Activated CD4-positive, alpha-beta T cell treated with anti-CD3 and anti-CD28 coated beads for 36 hours (primary cell): ENCODE measurements at places on chromosomes 6 and 20. TPM values are rescaled to one million over a fixed set of nuclear protein-coding genes. Genes with fewer than 3 reads are reported as not detected.

GRCh38 chr6:44268095-44268628 lies 2.1 kb upstream of the TMEM151B start:
- DNase-seq = peak; percentile 76
- no peak overlapping the region for H3K27ac ChIP-seq
- peaks cover 40% of the 10 kb centered on the region for H3K4me1 ChIP-seq
- no peak overlapping the region for H3K4me3 ChIP-seq
- H3K36me3 ChIP-seq = peaks cover 5% of the 10 kb centered on the region

GRCh38 chr20:41172296-41173140 lies 35.2 kb downstream of the PLCG1 start:
- no peak overlapping the region for H3K4me3 ChIP-seq
- peak overlapping the region; percentile 65 for H3K27ac ChIP-seq
- H3K27me3 ChIP-seq = no peaks in the 10 kb centered on the region
- peak; percentile 6 for DNase-seq
- H3K4me1 ChIP-seq = peaks cover 6% of the 10 kb centered on the region

GRCh38 chr6:150203378-150203777 lies 60.5 kb downstream of the PPP1R14C start:
- no peak overlapping the region for H3K27ac ChIP-seq
- H3K4me3 ChIP-seq = no peak overlapping the region
- no peaks in the 10 kb centered on the region for H3K4me1 ChIP-seq
- DNase-seq = no peak
- peaks cover 10% of the 10 kb centered on the region for H3K27me3 ChIP-seq
- H3K36me3 ChIP-seq = no peaks in the 10 kb centered on the region

DNA sequence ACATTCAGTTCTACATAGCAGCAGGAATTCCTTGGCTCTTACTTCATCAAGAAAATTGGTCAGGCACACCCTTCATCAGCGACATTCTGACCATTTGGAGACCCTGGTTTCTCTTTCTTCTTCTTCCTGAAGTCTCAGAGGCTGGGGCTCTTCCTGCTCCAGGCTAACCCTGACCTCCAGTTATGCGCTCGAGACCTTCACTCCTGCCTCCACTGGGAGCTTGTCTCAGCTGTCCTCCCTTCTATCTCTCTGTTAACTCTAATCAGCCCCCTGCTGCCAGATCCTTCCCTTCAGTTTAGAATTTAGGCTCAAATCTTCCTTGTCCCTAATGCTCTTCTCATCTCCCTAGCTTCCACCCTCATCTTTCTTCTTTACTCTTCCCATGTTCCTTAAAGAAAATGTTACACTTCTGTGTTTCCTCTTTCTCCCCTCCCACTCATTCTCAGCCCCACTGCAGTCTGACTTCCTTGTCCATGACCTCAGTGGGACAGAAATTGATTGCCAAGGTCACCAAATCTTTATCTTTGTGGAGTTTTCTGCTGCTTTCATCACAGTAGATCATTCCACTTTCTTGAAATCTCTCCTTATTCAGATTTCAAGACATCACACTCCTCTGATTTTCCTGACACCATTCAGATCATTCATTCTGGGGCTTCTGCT lies 8.4 kb upstream of the HLA-DOA start:
- DNase-seq = no peak
- no peaks in the 10 kb centered on the region for H3K27me3 ChIP-seq
- peaks cover 23% of the 10 kb centered on the region for H3K4me1 ChIP-seq
- H3K27ac ChIP-seq = peak overlapping the region; percentile 6
- H3K36me3 ChIP-seq = no peaks in the 10 kb centered on the region

SASH1 gene
- total RNA-seq = 0.46 TPM

DNA sequence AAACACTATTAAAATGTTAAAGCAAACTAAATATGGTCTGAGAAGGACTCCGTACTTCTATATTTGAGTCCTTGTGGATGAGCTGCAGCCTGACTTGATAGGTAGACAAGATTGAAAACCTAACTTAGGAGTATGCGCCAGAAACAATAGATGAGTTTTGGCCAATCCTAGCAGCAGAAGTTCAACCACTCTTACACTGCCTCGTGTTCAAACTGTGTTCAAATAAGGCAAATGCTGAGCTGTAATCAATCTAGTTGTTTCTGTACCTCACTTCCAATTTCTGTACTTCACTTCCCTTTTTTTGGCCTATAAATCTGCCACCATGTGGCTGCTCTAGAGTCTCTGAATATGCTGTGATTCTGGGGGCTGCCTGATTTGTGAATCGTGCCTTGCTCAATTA lies 13.2 kb upstream of the SERINC1 start:
- DNase-seq = no peak
- H3K27ac ChIP-seq = no peak overlapping the region
- H3K4me1 ChIP-seq = no peaks in the 10 kb centered on the region
- H3K27me3 ChIP-seq = no peaks in the 10 kb centered on the region

GRCh38 chr6:125789167-125789566 lies 1.6 kb upstream of the NCOA7 start:
- peak overlapping the region; percentile 96 for H3K4me3 ChIP-seq
- peak overlapping the region; percentile 95 for H3K27ac ChIP-seq
- peaks cover 46% of the 10 kb centered on the region for H3K4me1 ChIP-seq
- H3K27me3 ChIP-seq = no peaks in the 10 kb centered on the region
- H3K36me3 ChIP-seq = peaks cover 27% of the 10 kb centered on the region

DNA sequence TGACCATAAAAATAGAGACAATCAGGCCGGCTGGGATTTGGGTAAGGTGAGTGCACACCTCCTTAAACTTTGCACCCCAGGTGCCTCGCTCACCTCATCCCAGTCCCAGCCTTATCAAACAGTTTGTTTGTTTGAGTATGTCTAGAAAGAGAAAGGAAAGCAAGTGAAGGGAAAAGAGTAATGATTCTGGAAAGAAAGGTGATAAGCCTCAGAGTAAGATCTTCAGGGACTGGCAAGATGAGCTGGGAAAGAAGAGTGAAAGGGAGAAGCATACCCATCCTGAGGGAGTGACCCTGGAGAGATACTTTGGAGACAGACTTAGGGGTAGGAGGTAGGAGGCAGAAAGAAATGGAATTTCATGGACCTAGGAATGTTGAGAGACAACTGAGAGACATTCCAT lies 1.7 kb downstream of the TAP2 start:
- H3K36me3 ChIP-seq = peaks cover 79% of the 10 kb centered on the region
- DNase-seq = no peak
- H3K4me3 ChIP-seq = peak overlapping the region; percentile 89
- peaks cover 86% of the 10 kb centered on the region for H3K4me1 ChIP-seq
- no peaks in the 10 kb centered on the region for H3K27me3 ChIP-seq

HLA-DMA gene
- 11.8 TPM for total RNA-seq

DNA sequence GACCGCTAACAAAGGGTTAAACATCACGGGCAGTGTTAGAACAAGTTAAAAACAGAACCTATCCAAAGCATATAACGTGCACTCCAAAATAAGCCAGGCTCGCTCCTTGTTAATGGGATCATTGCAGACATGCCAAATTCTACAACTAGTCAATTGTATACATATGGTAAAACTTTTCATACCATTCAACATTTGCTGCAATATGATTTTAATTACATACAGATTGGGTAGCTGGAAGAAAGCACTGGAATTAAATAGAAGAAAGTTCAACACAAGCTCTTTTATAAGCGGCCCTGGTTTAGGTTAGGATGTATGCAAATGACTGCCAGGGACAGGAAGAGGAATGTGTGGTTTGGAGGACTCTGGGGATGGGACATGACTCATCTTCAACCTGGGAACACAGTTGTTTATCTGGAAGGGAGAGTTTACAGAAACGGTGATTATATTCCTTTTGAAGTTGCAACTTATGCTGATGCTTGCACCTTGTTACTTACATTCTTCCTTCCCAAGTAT lies 62.5 kb upstream of the TIAM2 start:
- no peak for DNase-seq
- no peaks in the 10 kb centered on the region for H3K27me3 ChIP-seq
- no peak overlapping the region for H3K27ac ChIP-seq
- no peak overlapping the region for H3K4me3 ChIP-seq
- H3K36me3 ChIP-seq = no peaks in the 10 kb centered on the region

GRCh38 chr20:60362531-60362930 lies 404.3 kb downstream of the CDH26 start:
- no peak overlapping the region for H3K27ac ChIP-seq
- H3K4me1 ChIP-seq = no peaks in the 10 kb centered on the region
- no peak overlapping the region for H3K4me3 ChIP-seq
- H3K36me3 ChIP-seq = no peaks in the 10 kb centered on the region

CRIP3 gene
- 1.8 TPM for total RNA-seq

TBXT gene
- total RNA-seq = not detected

SPO11 gene
- total RNA-seq = not detected

HS3ST5 gene
- not detected for total RNA-seq

- no peaks in the 10 kb centered on the region for H3K4me1 ChIP-seq
- no peak overlapping the region for H3K27ac ChIP-seq
- no peak for DNase-seq
- H3K36me3 ChIP-seq = no peaks in the 10 kb centered on the region
- peaks cover 3% of the 10 kb centered on the region for H3K27me3 ChIP-seq
These were observed 186.2 kb downstream of the EPM2A start for GRCh38 chr6:145548933-145549648.

DNA sequence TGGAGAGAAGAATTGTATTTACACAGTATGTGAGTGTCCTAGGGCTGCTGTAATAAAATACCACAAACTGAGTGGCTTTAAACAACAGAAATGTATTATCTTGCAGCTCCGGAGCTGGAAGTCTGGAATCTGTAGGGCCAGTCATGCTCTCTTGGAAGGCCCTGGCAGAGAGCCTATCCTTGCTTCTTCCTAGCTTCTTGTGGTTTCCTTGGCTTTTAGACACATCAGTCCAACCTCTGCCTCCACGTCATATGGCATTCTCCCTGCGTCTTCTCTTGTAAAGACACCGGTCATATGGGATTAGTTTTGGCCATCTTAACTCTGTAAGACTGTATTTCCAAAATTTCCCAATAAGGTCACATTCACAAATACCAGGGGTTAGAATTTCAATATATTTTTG lies 10.8 kb downstream of the FNDC1 start:
- DNase-seq = no peak
- peaks cover 9% of the 10 kb centered on the region for H3K4me1 ChIP-seq
- H3K27ac ChIP-seq = no peak overlapping the region

DNA sequence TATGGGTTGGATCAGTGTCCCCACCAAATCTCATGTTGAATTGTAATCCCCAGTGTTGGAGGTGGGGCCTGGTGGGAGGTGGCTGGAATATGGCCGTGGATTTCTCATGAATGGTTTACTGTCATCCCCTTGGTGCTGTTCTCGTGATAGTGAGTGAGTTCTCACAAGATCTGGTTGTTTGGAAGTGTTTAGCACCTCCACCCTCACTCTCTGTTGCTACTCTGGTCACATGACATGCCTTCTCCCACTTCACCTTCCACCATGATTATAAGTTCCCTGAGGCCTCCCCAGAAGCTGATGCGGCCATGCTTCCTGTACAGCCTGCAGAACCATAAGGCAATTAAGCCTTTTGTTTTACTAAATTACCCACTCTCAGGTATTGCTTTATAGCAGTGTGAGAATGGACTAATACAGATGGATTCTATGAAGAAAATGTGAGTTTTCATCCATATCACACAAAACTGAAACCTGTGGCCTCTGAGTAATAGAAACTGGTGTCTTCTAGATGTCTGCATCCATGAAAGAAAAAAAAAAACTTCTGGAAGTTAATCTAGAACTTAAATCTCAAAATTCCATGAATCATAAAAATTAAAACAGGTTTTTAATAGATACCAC lies 39.3 kb downstream of the MBOAT1 start:
- no peak overlapping the region for H3K4me3 ChIP-seq
- DNase-seq = peak; percentile 6
- peaks cover 3% of the 10 kb centered on the region for H3K36me3 ChIP-seq
- H3K27me3 ChIP-seq = no peaks in the 10 kb centered on the region
- peaks cover 44% of the 10 kb centered on the region for H3K4me1 ChIP-seq
- H3K27ac ChIP-seq = peak overlapping the region; percentile 38

DNA sequence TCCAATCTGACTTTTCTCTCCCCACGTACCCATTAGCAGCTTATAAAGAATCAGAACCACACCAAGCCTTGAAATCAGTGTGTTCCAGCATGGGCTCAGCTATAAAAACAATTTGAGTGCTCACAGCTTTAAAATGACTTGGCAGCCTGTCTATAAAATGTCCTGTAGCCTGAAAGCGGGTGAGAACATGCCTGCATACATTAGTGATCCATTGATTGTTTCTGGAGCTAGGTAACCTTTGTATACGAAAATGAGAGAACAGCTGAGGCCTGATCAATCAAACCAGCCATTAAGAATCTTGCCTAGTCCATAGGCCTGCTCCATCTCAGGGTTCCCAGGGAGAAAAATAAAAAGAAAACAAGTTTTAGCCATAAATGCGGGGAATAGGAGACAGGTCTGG lies 245.8 kb upstream of the SULF2 start:
- H3K4me1 ChIP-seq = no peaks in the 10 kb centered on the region
- H3K27ac ChIP-seq = no peak overlapping the region
- no peaks in the 10 kb centered on the region for H3K36me3 ChIP-seq
- H3K4me3 ChIP-seq = no peak overlapping the region
- no peak for DNase-seq

SEL1L2 gene
- total RNA-seq = not detected

DNA sequence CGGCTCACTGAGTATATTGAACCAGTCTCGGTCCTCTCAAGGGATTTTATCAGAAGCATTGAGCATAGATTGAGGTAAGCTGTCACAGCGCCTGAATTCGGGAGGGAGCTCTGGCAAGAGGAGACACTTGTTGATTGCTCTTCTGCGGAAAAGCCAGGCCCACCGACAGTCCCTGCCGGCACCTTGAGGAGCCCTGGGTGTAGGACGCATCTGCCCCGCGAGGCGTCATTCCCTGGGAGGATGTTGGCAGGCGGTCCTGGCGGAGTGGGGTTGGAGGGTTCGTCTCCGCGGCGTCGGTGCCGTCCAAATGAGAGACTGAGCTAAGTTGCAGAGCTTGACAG lies 843 bp downstream of the FBXO9 start:
- peaks cover 9% of the 10 kb centered on the region for H3K36me3 ChIP-seq
- no peaks in the 10 kb centered on the region for H3K27me3 ChIP-seq
- H3K4me1 ChIP-seq = peaks cover 51% of the 10 kb centered on the region
- peak; percentile 64 for DNase-seq
- peak overlapping the region; percentile 97 for H3K4me3 ChIP-seq
- peak overlapping the region; percentile 83 for H3K27ac ChIP-seq

CLVS2 gene
- not detected for total RNA-seq

GRCh38 chr6:158448856-158449255 lies 111.0 kb upstream of the TMEM181 start:
- no peak overlapping the region for H3K4me3 ChIP-seq
- peaks cover 14% of the 10 kb centered on the region for H3K36me3 ChIP-seq
- no peak overlapping the region for H3K27ac ChIP-seq
- H3K4me1 ChIP-seq = no peaks in the 10 kb centered on the region
- H3K27me3 ChIP-seq = no peaks in the 10 kb centered on the region

- no peaks in the 10 kb centered on the region for H3K36me3 ChIP-seq
- no peaks in the 10 kb centered on the region for H3K4me1 ChIP-seq
- no peak overlapping the region for H3K27ac ChIP-seq
These were observed 349.3 kb downstream of the SOX4 start for GRCh38 chr6:21942897-21943296.

EDEM2 gene
- total RNA-seq = 18.2 TPM

TFAP2C gene
- not detected for total RNA-seq

GRCh38 chr20:53842301-53843099 lies 227.9 kb downstream of the BCAS1 start:
- H3K27me3 ChIP-seq = no peaks in the 10 kb centered on the region
- H3K4me3 ChIP-seq = no peak overlapping the region
- peaks cover 2% of the 10 kb centered on the region for H3K36me3 ChIP-seq
- peak; percentile 53 for DNase-seq
- peak overlapping the region; percentile 94 for H3K27ac ChIP-seq

FRK gene
- total RNA-seq = 0.02 TPM

ASIP gene
- not detected for total RNA-seq

GRCh38 chr6:150720774-150721233 lies 121.1 kb downstream of the PLEKHG1 start:
- peak; percentile 19 for DNase-seq
- peaks cover 16% of the 10 kb centered on the region for H3K4me1 ChIP-seq
- no peak overlapping the region for H3K27ac ChIP-seq

GRCh38 chr6:44084231-44085014 lies 42.8 kb downstream of the MRPL14 start:
- no peak for DNase-seq
- H3K4me1 ChIP-seq = no peaks in the 10 kb centered on the region
- H3K36me3 ChIP-seq = no peaks in the 10 kb centered on the region
- H3K27ac ChIP-seq = no peak overlapping the region
- no peak overlapping the region for H3K4me3 ChIP-seq

RHAG gene
- not detected for total RNA-seq
